ENCODE measurements at places on chromosomes 2 and 18. TPM values are rescaled to one million over a fixed set of nuclear protein-coding genes. Genes with fewer than 3 reads are reported as not detected.

GRCh38 chr2:11753452-11753885 lies 7.0 kb downstream of the LPIN1 start:
- peak overlapping the region; percentile 85 for H3K4me3 ChIP-seq
- peaks cover 5% of the 10 kb centered on the region for H3K36me3 ChIP-seq
- DNase-seq = no peak
- H3K27ac ChIP-seq = peak overlapping the region; percentile 91
- H3K27me3 ChIP-seq = no peaks in the 10 kb centered on the region

GRCh38 chr2:38533180-38533579 lies 69.5 kb downstream of the HNRNPLL start:
- no peak overlapping the region for H3K4me3 ChIP-seq
- H3K27ac ChIP-seq = no peak overlapping the region
- no peaks in the 10 kb centered on the region for H3K36me3 ChIP-seq
- peaks cover 29% of the 10 kb centered on the region for H3K27me3 ChIP-seq
- no peak for DNase-seq
- peaks cover 3% of the 10 kb centered on the region for H3K4me1 ChIP-seq

- H3K27me3 ChIP-seq = peaks cover 10% of the 10 kb centered on the region
- H3K36me3 ChIP-seq = no peaks in the 10 kb centered on the region
- no peak overlapping the region for H3K27ac ChIP-seq
- H3K4me3 ChIP-seq = no peak overlapping the region
- no peaks in the 10 kb centered on the region for H3K4me1 ChIP-seq
Measured at GRCh38 chr2:33443274-33443829, 33.1 kb upstream of the RASGRP3 start.

- no peaks in the 10 kb centered on the region for H3K27me3 ChIP-seq
- peaks cover 20% of the 10 kb centered on the region for H3K4me1 ChIP-seq
- H3K4me3 ChIP-seq = peak overlapping the region; percentile 30
- H3K36me3 ChIP-seq = peaks cover 7% of the 10 kb centered on the region
Measured at GRCh38 chr2:203326356-203326755, 1.8 kb upstream of the ABI2 start.

SKA1 gene
- total RNA-seq = 38.0 TPM

KCNIP3 gene
- not detected for total RNA-seq
